ENCODE measurements at places on chromosomes 11 and 22. TPM values are rescaled to one million over a fixed set of nuclear protein-coding genes. Genes with fewer than 3 reads are reported as not detected.

Gene INS
- not detected for polyA plus RNA-seq

DNA sequence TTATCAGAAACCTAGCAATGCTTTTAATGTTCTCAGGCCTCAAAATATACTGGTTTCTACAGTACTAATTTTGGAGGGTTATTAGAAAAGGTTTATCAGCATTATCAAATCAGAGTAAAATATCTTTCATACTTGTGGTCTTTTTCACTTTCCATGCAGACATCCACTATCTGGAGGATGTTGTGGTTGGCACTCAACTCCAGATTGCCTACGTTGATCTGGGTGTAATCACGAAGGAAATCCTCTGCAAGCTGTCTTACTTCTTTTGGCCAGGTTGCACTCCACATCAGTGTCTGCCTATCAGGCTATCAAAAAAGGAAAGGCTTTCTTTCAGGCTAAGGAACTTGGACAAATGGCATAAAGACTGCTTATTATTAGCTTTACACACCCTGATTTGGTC is 11.6 kb downstream of the DDX17 start:
- no peak for DNase-seq

GRCh38 chr11:75283391-75283931 is 42.9 kb downstream of the TPBGL start:
- no peak for DNase-seq

DNA sequence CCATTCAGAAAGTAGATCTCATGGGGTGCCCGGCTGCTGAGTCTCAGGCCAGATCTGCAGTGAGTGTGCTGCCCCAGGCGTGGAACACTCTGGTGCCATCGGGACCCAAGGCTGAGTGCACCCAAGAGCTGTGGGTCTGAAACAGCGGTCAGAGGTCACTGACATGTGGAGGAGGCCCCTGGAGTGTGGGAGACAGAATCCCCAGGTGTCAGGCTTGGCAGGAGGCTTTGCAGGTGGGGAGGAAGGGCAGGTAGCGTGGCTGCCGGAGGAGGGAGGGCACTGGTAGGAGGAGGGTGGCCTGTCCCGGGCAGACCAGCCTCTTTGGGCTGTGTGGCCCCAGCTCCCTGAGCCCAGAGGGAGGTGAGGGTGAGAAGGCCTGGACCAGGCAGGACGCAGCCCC is 31.7 kb upstream of the KRTAP5-6 start:
- no peak for DNase-seq

- no peak for DNase-seq
Observed at GRCh38 chr11:65301491-65302329, 13.0 kb upstream of the CDC42EP2 start.

DNA sequence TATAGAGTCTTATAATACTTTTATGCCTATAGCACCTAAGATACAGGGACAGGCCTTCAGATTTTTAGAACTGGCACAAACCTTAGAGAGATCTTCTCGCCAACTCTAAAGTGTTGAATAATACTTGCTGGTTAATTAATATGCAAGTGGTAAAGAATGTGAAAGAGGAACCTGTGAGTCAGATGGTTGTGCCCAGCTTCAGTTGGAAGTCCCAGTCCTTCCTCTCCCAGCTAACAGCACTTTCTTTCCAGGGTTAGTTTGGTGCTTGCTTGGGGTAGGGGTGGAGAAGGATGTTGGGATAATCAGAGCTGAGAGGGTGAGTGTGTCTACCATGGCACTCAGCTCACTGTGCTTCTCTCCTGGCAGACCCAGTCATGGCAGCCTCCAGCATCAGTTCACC is 4.9 kb upstream of the TMEM132A start:
- DNase-seq: no peak

DNA sequence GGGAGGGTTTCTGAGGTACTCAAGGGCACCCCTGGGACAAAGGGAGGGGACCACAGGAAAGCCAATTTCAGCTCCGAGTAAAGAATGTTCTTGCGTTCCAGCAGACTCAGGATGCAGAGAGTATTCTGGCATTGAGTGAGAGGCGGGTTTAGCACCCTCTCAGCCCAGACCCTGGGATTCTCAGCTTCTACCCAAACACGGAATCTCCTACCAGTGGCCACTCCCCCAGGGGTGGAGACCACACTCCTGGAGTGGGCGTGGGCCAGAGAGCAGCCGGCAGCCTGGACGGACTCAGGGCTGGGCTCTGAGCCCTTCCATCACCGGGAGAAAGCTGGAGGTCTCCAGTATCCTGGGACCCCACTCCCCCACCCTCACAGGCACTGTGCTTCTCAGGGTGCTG is 26.1 kb upstream of the TTLL12 start:
- no peak for DNase-seq

DNA sequence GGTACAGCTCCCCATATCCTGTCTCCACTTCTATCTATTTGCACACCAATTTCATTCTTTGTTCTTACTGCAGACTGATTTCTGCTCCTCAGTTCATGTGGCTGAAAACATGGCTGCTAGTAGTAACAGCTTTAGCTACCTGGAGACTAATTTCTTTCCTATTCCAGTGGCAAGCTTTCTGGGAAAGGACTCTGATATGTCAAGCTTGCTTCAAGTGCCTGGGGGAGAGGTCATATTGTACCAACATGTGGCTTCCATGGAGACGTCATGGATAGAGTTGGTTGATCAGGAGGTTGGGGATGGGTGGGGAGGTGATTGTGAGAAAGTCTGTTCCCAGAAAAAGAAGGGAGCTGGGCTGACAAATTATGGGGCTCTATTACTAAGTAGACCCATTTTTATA is 44.9 kb downstream of the ADM start:
- no peak for DNase-seq

DNA sequence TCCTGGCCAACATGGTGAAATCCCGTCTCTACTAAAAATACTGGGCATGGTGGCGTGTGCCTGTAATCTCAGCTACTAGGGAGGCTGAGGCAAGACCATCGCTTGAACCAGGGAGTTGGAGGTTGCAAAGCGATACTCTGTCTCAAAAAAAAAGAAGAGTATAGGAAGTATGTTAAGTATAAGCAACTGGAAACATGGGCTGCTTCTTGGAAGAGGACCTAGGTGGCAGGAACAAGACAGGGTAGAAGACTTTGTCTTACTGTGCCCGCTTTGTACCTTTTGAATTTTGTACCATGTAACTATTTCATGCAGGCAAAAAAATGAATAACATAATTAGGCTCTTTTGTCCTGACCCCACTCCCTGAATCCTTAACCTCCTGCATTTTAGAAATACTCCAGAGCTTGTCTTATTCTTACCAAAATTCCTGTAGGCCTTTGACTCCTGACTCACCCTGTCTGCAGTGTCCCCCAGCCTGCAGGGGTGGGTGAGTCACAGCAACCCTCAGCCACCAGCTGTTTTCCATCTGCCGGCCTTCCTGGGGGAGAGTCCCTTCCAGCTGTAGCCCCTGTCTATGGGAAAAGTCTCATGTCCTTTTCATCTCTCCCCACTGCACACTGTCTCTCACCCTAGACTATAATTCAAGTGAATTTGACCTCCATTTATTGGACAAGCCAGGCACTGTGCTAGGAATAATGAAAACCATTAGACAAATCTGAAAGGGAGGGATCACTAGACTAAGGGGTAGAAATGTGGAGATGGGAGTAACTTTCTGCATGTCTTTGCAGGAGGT is 41.8 kb downstream of the TXN2 start:
- peak; percentile 63 for DNase-seq

- DNase-seq: no peak
Observed at GRCh38 chr11:104899226-104899625, 966 bp upstream of the CASP12 start.

DNA sequence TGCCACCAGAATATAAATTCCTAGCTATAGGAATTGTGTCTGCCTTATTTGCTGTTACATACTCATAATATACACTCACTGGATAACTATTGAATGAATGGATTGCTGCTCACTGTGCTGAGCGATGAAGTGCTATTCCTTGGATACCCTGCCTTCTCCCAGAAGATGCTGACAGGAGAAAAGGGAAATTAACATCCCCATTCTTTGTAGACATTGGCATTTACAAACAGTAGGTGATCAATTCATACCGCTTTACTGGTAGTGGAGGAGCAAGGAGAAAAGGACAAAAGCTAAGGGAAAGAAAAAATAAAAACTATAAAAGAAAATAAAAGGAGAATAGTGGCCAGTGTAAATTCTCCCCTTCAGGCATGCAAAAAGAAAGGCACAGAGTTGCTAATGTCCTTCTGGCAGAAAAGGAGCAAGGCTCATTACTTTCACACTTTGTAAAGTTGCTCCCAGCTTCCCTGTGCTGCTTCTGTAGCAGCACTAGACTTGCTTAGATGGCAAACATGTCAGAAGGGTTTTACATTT is 183.0 kb downstream of the LUZP2 start:
- no peak for DNase-seq

DNA sequence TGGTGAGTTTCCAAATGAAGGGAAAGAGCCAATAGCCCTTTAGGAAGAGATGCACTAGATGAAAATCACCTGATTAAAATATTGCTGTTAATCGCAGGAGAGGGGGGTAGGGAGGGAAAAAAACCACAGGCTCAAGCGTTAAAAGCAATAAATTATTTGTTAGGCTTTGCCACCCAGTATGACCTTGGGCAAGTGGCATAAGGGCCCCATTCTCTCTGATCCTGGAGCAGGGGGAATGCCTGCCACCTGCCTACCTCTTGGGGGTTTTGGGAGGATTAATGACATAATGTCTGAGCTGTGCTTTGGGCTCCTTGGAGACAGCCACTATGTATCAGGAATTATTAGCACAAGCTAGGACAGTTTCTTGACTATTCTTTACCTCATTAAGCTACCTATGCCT is 80.0 kb downstream of the ZNRF3 start:
- no peak for DNase-seq

- DNase-seq: no peak
Observed at GRCh38 chr11:63212742-63213141, 30.7 kb downstream of the SLC22A25 start.

Gene TMEM151A
- polyA plus RNA-seq: not detected

DNA sequence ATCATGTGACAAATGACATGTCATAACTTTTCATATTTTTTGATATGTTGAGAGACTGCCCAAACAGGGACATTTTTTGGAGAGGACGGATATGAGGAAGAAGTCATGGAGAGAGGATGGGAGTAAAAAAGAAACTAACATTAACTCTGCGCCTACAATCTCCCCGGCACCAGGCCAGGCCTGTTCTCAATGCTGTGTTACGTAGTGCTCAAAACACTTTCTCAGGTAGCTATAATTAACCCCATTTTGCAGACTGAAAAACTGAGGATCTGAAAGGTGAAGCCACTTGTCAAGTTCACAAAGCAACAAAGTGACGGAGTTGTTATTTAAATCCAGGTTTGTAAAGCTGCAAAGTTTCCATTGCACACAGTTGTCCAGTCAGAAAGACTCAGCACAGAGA is 17.4 kb upstream of the NOX4 start:
- DNase-seq: no peak

DNA sequence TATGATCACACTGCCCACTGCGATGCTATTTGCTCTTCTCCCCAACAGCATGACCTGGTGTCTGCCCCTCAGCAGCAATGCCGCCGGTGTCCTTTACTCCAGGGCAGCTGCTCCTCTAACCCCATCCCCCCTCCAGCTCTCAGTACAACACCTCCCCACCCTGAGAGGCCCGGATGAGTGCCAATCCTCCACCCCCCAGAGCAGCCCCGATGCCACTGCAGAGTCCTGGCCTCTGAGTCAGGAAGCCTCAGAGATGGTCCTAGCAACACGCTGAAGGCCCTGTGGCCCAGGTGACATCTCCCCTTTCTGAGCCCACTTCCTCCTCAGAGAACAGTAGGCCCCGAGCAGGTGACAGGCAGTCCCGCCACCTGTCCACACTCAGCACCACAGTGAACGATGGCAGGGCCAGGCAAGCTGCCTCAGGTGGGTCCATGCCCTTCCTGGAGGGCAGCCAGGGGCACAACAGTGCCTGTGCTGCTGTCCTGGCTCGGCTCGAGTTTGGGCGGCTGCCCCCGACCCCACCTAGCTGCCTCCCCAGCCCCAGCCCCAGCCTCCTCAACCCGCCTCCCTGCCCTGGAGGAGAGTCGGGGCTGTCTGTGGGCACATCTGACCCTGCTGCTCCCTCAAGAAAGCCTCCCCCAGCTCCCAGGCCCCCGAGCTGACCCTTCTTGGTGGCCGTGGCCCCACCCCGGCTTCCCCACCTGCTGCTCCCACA is 3.9 kb upstream of the NDUFS8 start:
- DNase-seq: no peak

DNA sequence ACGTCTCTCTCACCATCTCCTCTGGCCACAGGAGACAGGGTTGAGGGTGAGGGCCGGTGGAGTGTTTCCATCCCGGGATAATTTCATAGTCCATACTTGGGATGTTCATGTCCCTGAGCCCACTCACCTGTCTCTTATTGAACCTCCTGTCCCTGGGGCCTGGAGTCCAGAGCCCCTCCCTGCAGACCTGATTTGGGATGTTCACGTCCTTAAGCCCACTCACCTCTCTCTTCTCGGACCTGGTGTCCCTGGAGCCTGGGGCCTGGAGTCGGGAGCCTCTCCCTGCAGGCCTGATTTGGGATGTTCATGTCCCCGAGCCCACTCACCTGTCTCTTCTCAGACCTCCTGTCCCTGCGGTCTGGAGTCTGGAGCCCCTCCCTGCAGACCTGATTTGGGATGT is 868.2 kb downstream of the BRD1 start:
- no peak for DNase-seq

DNA sequence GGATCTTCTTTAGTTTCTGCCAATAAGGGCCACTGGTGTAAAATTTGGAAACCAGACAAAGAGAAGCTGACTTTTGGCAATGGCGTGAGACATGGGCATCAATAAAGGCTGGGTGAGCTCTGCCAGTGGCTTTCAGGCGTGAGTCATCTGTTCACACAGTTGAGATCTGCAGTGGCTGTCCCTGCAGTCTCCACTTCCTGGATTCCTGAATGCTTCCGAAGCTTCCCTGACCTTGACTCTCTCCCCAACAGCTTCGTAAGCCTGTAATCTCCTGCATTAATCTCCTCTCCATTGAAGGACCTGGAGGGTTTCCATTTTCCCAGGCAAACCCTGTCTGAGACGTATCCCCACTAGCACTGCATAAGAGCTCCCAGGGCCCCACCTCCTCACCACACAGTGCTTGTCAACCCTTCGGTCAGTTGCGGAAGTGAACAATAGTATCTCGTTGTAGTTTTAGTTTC is 574.7 kb downstream of the TBC1D22A start:
- DNase-seq: no peak

DNA sequence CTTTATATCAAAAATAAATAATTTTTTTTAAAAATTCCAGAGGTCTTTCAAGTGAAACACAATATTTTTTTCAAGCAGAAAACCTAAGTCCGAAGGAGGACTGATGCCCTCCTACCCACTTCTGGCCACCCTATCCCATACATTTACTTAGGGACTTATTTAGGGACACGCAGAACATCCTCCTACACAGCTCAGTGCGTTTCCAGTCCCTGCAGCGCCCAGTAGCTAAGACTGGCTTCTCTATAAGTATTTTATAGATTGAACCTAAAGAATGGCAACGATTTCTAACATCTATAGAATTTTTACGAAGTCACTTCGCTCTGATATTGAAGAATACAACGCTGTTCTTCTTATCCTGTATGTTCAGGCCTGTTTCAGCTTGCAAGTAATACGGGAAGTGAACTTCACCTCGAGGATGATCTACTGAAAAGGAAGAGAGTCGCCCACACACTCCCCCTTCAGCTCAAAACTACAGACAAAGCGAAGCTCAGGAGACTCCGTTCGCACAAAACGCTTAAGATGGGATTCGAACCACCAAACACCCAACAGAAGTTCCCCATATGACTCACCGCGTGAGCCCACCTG is 328 bp downstream of the CHEK2 start:
- DNase-seq: no peak

Gene SNU13
- 117 TPM for polyA plus RNA-seq

- DNase-seq: no peak
Observed at GRCh38 chr11:36098853-36099375, 155.1 kb downstream of the LDLRAD3 start.

Gene CDC42BPG
- 5.4 TPM for polyA plus RNA-seq

Gene DERL3
- 3.2 TPM for polyA plus RNA-seq

Gene CARNS1
- polyA plus RNA-seq: 4.4 TPM

Gene MFRP
- polyA plus RNA-seq: not detected
